GM12878 (cell line): ENCODE measurements at places on chromosomes 16 and 17. TPM values are rescaled to one million over a fixed set of nuclear protein-coding genes. Genes with fewer than 3 reads are reported as not detected.
A peak's percentile ranks its signal among the peaks of the same experiment; 100 is the strongest.

DNA sequence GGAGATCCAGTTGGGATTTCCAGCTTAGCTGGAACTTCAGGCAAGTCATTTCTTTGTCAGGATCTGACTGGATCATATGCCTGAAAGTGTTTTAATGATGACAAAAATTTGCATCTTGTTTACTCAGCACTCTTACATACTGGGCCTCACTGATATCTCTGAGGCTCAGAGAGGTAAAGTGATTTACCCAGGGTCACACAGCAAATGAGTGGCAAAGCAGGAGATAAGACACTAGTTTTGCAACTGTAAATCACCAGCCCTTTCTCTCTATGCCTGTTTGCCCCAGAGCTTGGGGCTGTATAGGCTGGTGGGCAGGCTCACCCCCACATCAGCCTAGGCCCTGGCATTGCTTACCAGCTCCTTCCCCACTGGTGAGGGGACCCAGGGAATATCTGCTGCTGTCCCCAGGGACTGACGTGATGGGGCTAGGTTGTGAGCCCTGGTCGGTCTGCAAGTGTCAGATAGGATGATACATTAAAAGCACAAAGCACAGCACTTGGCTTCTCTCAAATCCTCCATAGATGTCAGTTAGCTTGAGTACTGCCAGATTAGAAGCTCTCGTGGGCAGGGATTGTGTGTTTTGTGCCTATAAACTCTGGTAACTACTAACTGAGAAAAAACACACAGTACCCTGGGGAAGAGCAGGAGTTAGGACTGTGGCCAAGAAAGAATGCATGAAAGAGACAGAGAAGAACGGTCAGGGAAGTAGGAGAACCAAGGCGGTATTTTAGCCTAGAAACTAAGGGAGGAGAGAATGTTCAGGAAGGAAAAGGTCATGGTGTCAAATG, 165.4 kb downstream of the COPRS start:
- no peak overlapping the region for H3K4me3 ChIP-seq
- no peaks in the 10 kb centered on the region for H3K4me1 ChIP-seq
- no peak overlapping the region for H3K27ac ChIP-seq
- no peaks in the 10 kb centered on the region for H3K36me3 ChIP-seq

GRCh38 chr17:36198831-36199465, 2.4 kb upstream of the CCL3L1 start:
- H3K27me3 ChIP-seq: no peaks in the 10 kb centered on the region
- peaks cover 38% of the 10 kb centered on the region for H3K4me1 ChIP-seq
- no peaks in the 10 kb centered on the region for H3K36me3 ChIP-seq
- no peak for DNase-seq
- no peak overlapping the region for H3K4me3 ChIP-seq

GRCh38 chr17:57833179-57833939, 16.5 kb downstream of the MRPS23 start:
- no peaks in the 10 kb centered on the region for H3K27me3 ChIP-seq
- DNase-seq: no peak
- H3K27ac ChIP-seq: no peak overlapping the region
- H3K4me1 ChIP-seq: peaks cover 5% of the 10 kb centered on the region; the same call in 1 of the 2 replicates
- 0 out of 2 replicates have a peak overlapping the region, but pooled peaks have one; percentile 4 for H3K4me3 ChIP-seq

GRCh38 chr16:27690608-27691007, 140.7 kb downstream of the KATNIP start:
- H3K27me3 ChIP-seq: no peaks in the 10 kb centered on the region
- DNase-seq: no peak
- H3K4me1 ChIP-seq: no peaks in the 10 kb centered on the region
- no peak overlapping the region for H3K27ac ChIP-seq
- no peak overlapping the region for H3K4me3 ChIP-seq

GRCh38 chr17:83161298-83162034, 82.1 kb downstream of the METRNL start:
- H3K4me3 ChIP-seq: no peak overlapping the region
- no peak overlapping the region for H3K27ac ChIP-seq
- no peaks in the 10 kb centered on the region for H3K36me3 ChIP-seq

GRCh38 chr17:65558683-65559460, 2.6 kb downstream of the AXIN2 start:
- no peaks in the 10 kb centered on the region for H3K36me3 ChIP-seq
- peaks cover 9% of the 10 kb centered on the region for H3K4me1 ChIP-seq
- H3K27ac ChIP-seq: no peak overlapping the region
- H3K4me3 ChIP-seq: peak overlapping the region; percentile 89
- DNase-seq: no peak
- H3K27me3 ChIP-seq: no peaks in the 10 kb centered on the region

The CLEC3A gene
- polyA plus RNA-seq: not detected in 2 replicates

The CDRT15L2 gene
- not detected in 2 replicates for polyA plus RNA-seq

- DNase-seq: no peak
- no peaks in the 10 kb centered on the region for H3K4me1 ChIP-seq
- H3K27me3 ChIP-seq: no peaks in the 10 kb centered on the region
These were observed 117.7 kb upstream of the TMEM97 start for GRCh38 chr17:28201315-28201714.

- H3K27ac ChIP-seq: no peak overlapping the region
- no peaks in the 10 kb centered on the region for H3K36me3 ChIP-seq
- DNase-seq: no peak
- H3K4me3 ChIP-seq: no peak overlapping the region
- no peaks in the 10 kb centered on the region for H3K4me1 ChIP-seq
These were observed 34.4 kb upstream of the DNAH17 start for GRCh38 chr17:78611607-78612006.

The TBC1D3I gene
- polyA plus RNA-seq: not detected in 2 replicates

- H3K36me3 ChIP-seq: no peaks in the 10 kb centered on the region
- H3K4me1 ChIP-seq: no peaks in the 10 kb centered on the region
- H3K4me3 ChIP-seq: no peak overlapping the region
- no peak overlapping the region for H3K27ac ChIP-seq
- H3K27me3 ChIP-seq: no peaks in the 10 kb centered on the region
These were observed 6.7 kb upstream of the WWOX start for GRCh38 chr16:78092758-78093157.

DNA sequence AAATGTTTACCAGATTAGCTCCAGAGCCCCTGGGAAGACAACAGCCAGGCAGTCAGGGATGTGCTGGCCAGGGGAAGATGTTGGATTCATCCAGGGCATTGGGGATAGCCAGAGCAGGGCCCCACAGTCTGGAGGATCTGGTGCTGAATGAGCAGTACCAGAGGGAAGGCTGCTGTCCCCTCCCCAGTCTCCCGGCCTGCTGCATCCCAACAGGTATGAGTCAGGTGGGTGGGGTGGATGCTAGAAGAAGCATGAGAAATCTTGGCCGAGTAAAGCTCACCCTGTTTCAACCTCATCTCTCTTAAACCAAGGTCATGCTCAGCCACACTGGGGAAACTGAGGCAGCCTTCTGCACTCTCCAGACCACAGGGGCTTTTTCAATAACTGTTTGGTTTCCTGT, 71.9 kb upstream of the SEC14L1 start:
- H3K27me3 ChIP-seq: peaks cover 3% of the 10 kb centered on the region; the same call in 1 of the 2 replicates
- no peak overlapping the region for H3K4me3 ChIP-seq
- H3K36me3 ChIP-seq: no peaks in the 10 kb centered on the region
- no peak for DNase-seq

The AURKB gene
- 197 and 209 TPM in 2 replicates for polyA plus RNA-seq

- no peaks in the 10 kb centered on the region for H3K27me3 ChIP-seq
- no peak overlapping the region for H3K27ac ChIP-seq
- no peaks in the 10 kb centered on the region; the same call in none of the 2 replicates for H3K36me3 ChIP-seq
- DNase-seq: no peak
- peaks cover 3% of the 10 kb centered on the region; the same call in 1 of the 2 replicates for H3K4me1 ChIP-seq
These were observed 44.0 kb downstream of the SREBF1 start for GRCh38 chr17:17792551-17793377.

DNA sequence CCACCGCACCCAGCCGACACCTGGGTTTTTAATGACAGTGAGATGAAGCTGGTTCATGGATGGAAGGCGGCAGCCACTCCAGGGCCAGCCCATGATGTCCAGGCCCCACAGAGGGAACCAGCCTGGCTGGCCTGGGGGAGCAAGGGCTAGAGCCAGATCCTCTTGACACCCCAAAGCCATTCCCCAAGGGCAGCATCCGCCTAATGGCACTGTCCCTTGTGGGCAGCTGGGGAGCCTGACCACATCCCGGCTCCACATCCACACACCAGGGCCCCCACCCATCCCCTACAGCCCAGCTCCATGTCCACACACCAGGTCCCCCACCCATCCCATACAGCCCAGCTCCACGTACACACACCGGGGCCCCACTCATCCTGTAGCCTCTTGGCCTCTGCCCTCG, 53.3 kb upstream of the ACSF3 start:
- H3K27ac ChIP-seq: no peak overlapping the region
- no peaks in the 10 kb centered on the region; the same call in none of the 2 replicates for H3K27me3 ChIP-seq
- no peak overlapping the region for H3K4me3 ChIP-seq
- H3K4me1 ChIP-seq: peaks cover 21% of the 10 kb centered on the region
- no peaks in the 10 kb centered on the region for H3K36me3 ChIP-seq
- DNase-seq: no peak

- peaks cover 99% of the 10 kb centered on the region for H3K4me1 ChIP-seq
- no peaks in the 10 kb centered on the region for H3K27me3 ChIP-seq
- H3K4me3 ChIP-seq: peak overlapping the region; percentile 24
- peak; percentile 98 for DNase-seq
- peak overlapping the region; percentile 100 for H3K27ac ChIP-seq
These were observed 300.6 kb downstream of the SEC14L1 start for GRCh38 chr17:77441130-77441920.

DNA sequence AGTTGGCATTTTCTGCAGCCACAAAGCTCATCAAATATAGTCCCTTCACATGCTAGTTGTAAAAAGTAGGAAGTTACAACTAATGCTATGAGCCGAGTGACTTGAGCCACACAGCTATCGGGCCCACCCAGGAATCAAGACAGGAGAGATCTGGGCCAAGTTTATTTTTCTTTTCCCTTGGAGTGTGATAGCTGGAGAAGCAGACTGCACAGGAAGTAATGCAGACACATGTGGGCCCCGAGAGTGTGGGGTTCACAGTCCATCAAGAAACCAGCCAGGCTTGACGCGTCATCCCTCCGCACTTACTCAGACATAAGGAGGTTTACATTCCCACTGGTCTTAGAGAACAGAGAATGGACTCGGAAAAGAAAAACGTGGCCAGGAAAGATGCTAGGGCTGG, 403.1 kb upstream of the CDH11 start:
- no peak overlapping the region for H3K27ac ChIP-seq
- DNase-seq: no peak
- no peak overlapping the region for H3K4me3 ChIP-seq

DNA sequence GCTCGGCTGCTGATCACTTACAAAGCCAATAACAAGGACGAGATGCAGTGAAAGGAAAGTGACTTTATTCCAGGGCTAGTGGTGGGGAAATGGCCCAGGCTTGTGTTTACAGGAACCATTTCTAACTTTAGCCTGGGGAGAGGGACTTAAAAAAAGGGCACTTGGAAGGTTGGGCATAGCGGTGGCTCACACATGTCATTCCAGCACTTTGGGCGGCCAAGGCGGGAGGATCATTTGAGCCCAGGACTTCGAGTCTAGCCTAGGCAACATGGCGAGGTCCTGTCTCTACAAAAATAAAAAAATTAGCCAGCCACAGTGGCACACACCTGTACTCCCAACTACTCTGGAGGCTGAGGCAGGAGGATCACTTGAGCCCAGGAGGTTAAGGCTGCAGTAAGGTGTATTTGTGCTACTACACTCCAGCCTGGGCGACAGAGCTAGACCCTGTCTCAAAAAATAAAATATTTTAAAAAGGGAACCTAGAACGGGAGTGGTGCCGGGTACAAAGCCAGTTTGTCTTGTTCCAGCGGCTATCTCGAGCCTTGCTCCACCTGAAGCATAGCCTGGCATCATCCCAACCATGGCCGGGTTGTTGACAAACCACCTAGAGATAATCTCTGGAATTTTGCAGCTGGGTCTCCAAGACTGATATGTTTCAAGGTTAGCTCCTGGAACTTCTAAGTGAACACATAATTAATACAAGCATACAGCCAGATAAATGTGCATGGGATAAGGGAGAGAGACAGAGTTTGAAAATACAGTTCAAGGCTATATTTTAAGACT, 5.7 kb upstream of the TVP23A start:
- no peak overlapping the region for H3K4me3 ChIP-seq
- H3K4me1 ChIP-seq: peaks cover 34% of the 10 kb centered on the region
- H3K27ac ChIP-seq: no peak overlapping the region

- no peaks in the 10 kb centered on the region for H3K27me3 ChIP-seq
- no peak for DNase-seq
- peaks cover 19% of the 10 kb centered on the region for H3K4me1 ChIP-seq
- H3K36me3 ChIP-seq: peaks cover 5% of the 10 kb centered on the region
- H3K4me3 ChIP-seq: no peak overlapping the region
These were observed 2.9 kb downstream of the PHOSPHO1 start for GRCh38 chr17:49227436-49228261.

DNA sequence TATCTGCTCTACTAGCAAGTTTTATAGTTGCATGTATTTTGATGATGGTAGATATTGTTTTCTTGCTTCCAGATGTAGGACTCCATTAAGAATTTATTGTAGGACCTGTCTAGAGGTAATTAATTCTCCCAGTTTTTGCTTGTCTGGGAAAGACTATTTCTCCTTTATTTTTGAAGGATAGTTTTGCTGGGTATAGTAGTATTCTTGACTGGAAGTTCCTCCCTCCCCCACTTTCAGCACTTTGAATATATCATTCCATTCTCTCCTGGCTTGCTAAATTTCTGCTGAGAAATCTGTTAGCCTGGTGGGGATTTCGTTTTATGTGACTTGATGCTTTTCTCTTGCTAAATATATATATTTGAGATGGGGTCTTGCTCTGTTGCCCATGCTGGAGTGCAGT, 8.0 kb upstream of the PHB1 start:
- no peaks in the 10 kb centered on the region for H3K27me3 ChIP-seq
- no peak for DNase-seq
- H3K4me1 ChIP-seq: no peaks in the 10 kb centered on the region

DNA sequence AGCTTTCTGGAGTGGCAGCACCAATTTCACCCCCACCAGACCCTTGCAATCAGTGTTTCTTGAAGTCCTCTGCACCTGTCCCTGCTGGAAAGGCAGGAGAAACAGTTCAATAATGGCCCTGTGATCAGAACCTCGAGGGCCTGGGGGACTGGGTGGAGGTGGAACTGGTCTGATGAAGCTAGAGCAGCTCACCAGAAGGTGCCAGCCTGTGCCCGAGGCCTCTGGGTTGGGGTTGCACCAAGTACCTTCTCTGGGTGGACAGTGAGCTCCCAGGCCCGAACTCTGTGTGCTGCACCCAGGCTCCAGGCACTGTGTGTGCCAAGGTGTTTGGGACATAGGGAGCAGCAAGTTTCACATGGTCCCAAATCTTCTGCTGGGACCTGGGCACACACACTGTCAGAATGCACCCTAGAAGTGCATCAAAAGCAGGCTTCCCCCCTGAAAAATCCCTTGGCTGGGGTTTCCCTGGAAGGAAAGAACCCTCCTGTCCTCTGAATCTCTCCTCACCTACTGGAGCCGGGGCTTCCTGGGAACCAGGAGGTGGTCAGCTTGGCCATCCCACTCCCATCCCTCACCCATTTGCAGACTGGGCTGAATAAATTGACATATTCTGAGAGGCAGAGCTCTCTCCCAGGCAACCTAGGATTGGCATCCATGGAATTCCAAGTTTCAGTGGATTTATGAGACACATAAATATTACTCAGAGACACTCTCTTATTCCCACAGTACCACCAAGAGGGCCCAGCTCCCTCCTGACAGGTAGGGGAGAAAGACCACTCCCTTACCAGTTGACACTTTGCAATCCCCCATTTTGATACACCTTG, 17.4 kb downstream of the CD300LG start:
- H3K27me3 ChIP-seq: no peaks in the 10 kb centered on the region
- no peak for DNase-seq
- no peak overlapping the region for H3K27ac ChIP-seq
- H3K4me1 ChIP-seq: no peaks in the 10 kb centered on the region
- H3K4me3 ChIP-seq: no peak overlapping the region

The PRSS22 gene
- not detected in 2 replicates for polyA plus RNA-seq
